ENCODE measurements at places on chromosomes 4 and X.

- peak; percentile 12 for DNase-seq
These were observed 38.2 kb upstream of the MAMLD1 start for GRCh38 chrX:150324919-150325318.

- no peak for DNase-seq
These were observed 138.4 kb downstream of the LDB2 start for GRCh38 chr4:16759931-16760582.

DNA sequence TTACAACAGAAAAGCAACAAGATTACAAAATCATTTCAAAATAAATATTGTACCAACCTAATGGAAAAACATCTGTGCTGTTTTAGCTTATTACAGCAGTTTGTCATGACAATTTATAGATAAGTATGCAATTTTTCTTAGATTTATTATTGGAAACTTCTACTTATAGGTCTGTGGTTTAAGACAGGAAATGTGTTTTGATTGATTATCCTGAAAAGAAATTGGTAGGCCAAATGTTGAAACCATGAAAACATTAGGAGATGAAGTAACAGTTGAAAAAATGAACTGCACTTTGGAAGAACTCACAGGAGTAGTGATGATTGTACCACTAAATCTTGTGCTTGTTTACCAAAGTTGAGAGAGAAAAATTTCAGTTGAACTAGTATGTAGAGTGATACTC is 162.2 kb upstream of the GIMD1 start:
- DNase-seq = no peak

GRCh38 chrX:2712890-2713840 is 22.1 kb downstream of the CD99 start:
- DNase-seq = no peak

DNA sequence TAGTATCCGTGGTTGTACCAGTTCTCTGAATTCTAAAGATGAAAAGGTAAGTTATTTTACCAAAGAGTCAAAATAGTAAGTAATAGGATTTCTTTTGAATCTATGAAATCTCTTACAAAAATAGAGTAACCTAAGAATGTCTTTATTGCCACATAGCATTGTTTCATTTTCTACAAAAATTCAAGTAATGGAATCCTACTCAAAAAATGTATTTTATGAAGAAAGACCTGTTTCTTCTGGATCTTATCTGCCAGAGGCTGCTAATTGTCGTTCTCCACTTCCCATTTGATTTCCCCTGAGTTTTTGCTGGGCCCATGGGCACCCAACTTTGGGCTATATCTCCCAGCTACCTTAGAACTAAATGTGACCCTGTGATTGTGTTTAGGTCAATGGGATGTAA is 3.2 kb upstream of the OTUD4 start:
- DNase-seq = no peak

- DNase-seq = no peak
These were observed 41.8 kb downstream of the FGF13 start for GRCh38 chrX:138669693-138670092.

DNA sequence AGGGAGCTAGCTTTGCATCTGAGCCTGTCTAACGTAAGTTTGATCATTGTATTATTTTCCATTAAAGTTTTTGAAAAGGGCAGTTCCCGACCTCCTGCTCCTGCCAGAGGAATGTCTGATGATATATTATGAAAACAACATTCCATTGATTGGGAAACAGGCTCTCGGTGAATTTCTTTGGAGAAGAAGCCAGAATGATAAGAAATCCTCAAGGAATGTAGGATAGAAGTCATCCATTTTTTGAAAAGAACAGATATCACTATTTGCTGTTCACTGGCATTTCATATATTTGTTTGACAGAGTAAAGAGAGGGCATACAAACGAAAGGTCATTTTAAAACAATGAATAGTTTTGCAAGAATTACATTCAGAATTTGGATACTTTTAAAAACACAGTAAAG is 781.0 kb upstream of the HTR2C start:
- DNase-seq = no peak

All from EL (cell line).